Activated gamma-delta T cell (primary cell): ENCODE measurements at places on chromosomes 1 and 21.

DNA sequence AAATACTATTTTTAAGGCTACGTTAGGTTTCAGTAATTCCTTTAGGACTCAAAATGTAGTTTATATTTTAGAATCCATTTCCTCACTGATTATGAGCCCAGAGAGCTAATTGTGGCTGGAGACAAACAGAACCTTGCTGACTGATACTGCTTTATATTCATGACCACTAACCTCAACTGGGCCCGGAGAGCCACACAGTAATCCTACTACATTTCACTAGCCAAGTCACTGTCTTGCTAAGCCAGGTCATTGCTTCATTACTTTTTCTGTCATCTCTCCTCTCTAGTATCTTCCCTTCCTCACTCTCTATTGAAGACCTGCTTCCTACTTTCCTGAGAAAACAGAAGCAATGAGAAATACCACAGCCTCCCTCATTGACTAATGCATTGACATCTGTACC, 24.7 kb downstream of the IL23R start:
- DNase-seq: no peak

- DNase-seq: peak; percentile 42
Observed at GRCh38 chr1:149888247-149888998, 10.9 kb upstream of the BOLA1 start.

GRCh38 chr1:150765296-150765976, at the start of gene CTSS:
TSS of gene CTSS (minus strand) at chr1:150765778. CDS start at chr1:150764763, 1,015 bp downstream.
- DNase-seq: no peak

DNA sequence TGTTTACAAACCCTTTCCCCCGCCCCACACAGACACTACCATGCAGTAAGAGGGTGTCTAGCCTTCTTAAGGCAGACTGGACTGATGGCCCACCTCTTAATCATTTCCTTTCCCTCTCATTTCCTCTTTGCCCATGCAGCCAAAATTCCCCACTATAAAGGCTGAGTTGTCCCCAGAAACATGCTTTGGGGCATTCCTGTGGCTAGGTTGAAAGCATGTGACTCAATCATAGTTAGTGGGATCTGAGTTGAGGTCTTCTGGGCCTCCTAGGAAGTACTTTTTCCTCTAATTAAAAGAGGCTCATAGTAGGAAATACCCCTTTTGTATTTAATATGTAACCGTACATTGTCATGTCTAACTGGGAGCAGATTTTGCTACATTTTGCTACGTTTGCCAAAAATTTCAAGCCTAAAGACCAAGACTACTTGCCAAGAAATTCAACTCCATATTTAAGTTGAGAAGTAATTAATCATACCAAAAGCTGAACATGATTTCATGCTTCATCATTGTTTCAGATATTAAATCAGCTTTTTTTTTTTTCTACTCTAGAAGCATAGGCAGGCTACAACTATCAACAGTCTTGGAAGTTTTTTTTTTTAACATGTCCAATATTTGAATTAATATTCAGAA, 174.7 kb downstream of the ADGRL4 start:
- no peak for DNase-seq

GRCh38 chr1:47738560-47739182, 258.5 kb downstream of the TRABD2B start:
- no peak for DNase-seq

DNA sequence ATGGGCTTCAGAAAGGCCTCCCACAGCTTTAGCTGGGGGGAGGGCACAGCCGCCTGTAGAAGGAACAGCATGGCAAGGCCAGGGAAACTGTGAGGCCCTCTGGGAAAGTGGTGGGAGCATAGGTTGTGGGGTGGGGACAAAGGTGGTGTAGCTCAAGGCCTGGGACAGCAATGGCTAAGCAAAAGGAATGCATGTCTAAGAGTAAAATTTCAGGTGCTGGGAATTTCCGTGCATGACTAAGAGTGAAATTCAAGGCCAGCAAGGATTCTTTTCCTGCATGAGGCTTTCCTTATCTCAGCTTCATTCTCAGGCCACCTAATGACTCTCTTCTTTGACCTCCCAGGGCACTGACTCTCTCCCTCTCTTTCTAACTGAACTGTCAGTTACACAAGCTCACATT, 86.5 kb upstream of the WNT4 start:
- DNase-seq: no peak
